ENCODE measurements at places on chromosomes 7 and 10. TPM values are rescaled to one million over a fixed set of nuclear protein-coding genes. Genes with fewer than 3 reads are reported as not detected.

The SERPINE1 gene
- 1,980 TPM for total RNA-seq

The OPN4 gene
- total RNA-seq: not detected

The GTF2IRD1 gene
- total RNA-seq: 18.1 TPM

The STEAP1 gene
- total RNA-seq: 33.7 TPM

The CRTAC1 gene
- total RNA-seq: not detected

The FAM25C gene
- not detected for total RNA-seq

The UBE2D4 gene
- total RNA-seq: 22.2 TPM

The OR2A42 gene
- not detected for total RNA-seq

The TMEM213 gene
- total RNA-seq: not detected
